ENCODE measurements at places on chromosomes 12 and 14.
A peak's percentile ranks its signal among the peaks of the same experiment; 100 is the strongest.

DNA sequence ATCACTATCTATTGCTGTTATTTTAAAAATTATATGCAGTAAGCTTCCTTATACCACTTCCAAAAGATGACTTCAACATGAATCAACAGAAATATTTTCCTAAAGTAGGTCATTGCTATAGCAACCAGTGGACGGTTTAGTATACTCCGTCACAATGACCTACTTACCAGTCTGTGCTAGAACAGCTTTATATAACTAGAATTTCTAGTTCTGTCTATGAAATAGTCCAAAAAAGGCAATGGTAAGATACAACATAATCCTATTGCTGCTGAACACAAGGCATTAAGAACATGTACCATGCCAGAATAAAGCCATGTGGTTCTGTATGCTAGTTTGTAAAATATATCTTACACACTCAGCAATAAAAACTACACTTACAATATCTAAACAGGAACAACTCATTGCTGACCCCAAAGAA, 40.7 kb upstream of the MTERF2 start:
- DNase-seq = no peak

GRCh38 chr12:105330931-105331804, 677 bp downstream of the C12orf75 start:
- DNase-seq = peak; percentile 9

- DNase-seq = no peak
Observed at GRCh38 chr14:102853648-102854047, 68.8 kb upstream of the AMN start.

- DNase-seq = no peak
Observed at GRCh38 chr12:52210186-52210924, 18.5 kb upstream of the KRT80 start.

DNA sequence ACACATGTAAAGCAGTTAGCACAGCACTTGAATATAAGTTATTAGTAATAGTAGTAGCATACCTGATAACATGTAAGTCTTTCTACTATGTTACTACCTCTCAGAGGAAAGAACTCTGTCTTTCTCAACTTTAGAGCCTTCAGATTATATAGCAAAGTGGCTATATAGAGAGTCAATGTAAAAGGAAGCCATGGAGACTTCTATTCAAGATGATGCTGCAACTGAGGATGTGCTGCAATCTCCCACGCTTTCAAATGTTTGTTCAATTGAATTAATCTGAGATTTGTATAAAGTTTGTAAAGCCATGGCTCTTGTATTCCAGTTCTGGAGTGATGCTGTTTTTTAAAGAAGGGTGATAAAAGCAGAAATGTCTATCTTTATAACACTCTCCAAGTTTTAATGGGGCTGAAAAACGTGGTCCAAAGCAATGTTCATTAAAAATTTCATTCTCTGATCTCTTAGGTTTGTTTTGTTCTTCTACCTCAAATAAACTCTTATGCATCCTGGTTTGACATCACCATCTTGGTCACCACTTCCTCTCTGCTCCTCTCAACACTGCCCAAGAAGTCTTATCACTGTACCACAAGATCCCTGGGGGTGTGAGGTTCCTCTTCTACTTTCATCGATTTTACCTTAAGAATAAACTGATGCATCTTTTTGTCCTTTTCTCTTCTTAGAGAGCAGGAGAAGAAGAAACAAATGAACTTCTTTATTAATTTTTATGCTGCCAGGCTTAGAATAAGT, 40.6 kb downstream of the C12orf42 start:
- DNase-seq = no peak

DNA sequence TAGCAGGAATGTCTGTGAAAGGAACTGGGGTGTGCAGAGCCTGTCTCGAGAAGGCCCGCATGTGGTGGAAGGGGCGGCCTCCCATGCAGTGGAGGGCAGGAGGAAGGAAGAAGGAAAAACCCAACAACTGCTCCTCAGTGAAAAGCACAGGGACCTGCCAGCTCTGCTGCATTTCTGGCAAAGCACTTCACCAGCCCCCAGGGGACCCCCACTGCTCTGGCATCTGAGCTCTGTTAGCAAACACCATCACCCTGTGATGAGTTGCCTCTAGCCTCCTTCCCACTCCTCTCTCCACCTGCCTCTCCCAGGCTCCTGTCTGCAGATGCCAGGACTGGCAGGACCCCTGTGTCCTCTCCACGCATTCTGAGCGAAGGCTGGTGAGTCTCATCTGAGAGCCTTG, 69.0 kb upstream of the DDX11 start:
- no peak for DNase-seq

GRCh38 chr12:2893007-2893406, 2.3 kb downstream of the TULP3 start:
- no peak for DNase-seq

DNA sequence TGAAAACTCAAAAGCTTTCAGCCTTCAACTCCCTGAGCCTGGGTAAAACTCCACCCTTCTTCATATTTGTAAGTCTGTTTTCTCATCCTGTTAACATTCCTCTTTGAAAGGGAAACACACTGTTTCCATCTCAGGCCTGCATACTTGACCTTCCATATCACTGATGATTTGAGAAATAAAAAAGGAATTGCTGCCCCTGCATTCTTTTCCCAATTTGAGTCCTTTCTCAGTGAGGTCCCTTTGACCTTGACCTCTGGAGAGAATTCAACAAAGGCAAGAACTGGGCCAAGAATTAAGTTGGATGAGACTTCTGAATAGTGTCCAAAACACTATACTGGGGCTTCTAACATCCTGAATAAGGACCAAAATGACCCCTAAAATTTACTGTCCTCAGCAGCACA, 108.0 kb downstream of the AEBP2 start:
- no peak for DNase-seq

GRCh38 chr14:39302124-39302810, 68.6 kb downstream of the MIA2 start:
- DNase-seq = no peak

- DNase-seq = no peak
Observed at GRCh38 chr12:14959916-14960496, 1.4 kb downstream of the ARHGDIB start.

DNA sequence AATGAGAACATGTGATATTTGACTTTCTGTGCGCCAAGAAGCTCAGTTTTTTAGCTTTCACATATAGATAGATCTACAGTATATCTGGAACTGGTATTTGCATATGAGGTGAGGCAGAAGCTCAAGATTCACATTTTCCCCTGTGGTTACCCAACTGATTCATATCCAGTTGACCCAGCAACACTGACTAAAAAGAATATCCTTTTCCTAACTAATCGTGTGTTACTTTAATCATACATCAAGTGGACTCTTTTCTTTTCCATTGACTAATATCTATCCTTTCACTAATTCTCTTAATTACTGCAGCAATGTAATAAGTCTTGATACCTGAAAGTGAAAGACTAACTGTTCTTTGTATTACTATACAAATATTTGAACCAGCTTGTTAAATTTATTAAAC, 236.1 kb downstream of the AEBP2 start:
- no peak for DNase-seq

Measured in RPMI8226 (cell line).